ENCODE measurements at places on chromosomes 4 and X.

- no peak for DNase-seq
These were observed 95.6 kb upstream of the METTL14 start for GRCh38 chr4:118589471-118590055.

- no peak for DNase-seq
These were observed 101.1 kb downstream of the DCAF12L2 start for GRCh38 chrX:126064901-126065541.

DNA sequence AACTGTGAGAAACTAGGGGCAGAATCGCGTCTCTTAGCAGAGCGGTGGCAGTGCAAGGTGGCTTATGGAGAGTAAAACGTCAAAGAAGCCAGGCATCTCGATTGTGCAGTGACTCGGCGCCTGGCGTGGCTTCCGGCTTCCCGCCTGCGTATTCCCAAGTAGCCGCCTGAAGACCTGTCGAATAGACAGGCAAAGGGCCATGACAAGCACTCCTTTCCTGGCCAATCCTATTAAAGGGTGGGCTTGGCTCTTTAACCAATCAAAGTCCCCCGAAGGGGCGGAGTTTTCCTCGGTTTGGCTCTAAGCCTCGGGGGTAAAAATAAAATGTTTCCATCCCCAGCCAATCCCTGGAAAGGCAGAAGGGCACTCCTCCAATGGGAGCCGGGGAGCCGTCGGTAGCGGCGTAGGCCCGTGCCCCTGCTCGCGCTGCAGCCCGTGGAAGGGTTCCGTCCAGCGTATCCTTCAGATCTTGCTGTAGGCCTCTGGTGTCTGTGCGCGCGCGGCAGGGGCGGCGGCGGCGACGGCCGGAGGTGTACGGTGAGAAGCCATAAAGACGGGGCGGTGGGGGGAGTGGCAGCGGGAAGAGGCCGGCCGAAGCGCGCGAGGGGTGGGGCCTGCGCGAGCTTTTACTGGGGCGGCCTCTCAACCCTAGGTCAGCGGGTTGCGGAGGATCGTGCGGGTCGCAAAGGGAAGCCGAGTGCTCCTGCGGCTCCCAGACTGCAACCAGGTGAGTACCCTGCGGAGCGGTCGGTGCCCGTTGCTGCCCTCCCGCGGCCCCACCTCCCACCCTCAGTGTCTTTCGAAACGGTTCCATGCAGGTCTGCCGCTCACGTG is at the start of gene KANTR:
Gene KANTR, plus strand, starts transcription at position 395 of the 834 bp plus-strand sequence. CDS start 30,131 bp downstream, outside the sequence.
- DNase-seq = peak; percentile 89

GRCh38 chr4:143346206-143346605 is 9.5 kb downstream of the GAB1 start:
- DNase-seq = no peak

DNA sequence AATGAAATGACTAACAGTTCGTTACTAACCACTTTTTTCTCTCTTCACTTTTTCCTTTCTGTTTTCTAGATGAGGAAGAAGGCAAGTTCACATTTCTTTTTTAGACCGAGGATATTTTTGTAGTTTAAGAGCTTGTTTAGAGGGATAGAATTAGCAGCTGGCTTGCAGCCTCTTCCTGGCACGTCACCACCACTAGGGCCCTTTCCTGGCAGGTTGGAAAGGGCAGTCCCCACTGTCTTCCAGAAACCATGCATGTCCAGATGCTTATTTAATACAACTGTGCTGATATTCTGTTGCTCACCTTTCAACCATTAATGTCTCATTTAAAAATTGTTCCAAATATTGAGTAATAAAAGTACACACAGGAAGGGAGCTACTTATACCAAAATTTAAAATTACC is 209.5 kb upstream of the PACRGL start:
- no peak for DNase-seq

DNA sequence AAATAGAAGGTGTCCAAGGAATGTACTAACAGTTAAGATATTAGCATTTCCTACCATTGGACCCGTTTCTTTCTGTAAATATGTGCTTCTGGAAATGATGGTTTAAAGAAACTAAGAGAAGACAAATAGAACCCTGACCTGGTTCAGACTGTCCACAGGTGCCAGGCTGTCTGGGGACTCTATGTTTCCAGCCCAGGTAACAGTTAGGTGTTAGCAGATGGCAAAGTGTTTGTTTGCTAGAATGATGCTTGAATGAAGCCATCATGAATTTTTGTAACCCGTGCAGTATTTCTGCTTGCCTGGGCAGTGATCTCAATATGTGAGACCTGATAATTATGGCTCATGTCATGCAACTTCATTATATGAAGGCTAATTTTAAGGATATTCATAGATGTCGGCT is 87.5 kb downstream of the LRRC66 start:
- DNase-seq = no peak

DNA sequence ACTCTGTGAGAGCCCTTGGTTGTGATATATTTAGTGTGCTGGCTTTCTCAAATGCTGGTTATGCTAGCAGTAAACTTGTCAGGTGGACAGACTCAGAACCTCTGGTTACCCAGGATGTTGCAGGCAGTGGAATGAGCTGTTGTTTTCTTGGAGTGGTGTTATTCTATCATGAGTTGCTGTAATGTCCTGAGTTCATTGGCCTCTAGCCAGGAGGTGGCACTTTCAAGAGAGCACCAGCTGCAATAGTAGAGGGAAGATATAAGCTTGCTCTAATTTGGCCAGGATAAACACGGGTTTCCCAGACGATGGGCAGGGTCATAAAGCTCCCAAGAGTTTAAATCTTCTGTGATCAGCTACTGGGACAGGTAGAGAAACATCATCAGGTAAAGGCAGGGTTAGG is 95.0 kb upstream of the UBQLN2 start:
- DNase-seq = peak; percentile 68

GRCh38 chrX:70134116-70134477 is 850 bp downstream of the IGBP1 start:
- no peak for DNase-seq

GRCh38 chrX:115892056-115892708 is 278.4 kb upstream of the AGTR2 start:
- no peak for DNase-seq

DNA sequence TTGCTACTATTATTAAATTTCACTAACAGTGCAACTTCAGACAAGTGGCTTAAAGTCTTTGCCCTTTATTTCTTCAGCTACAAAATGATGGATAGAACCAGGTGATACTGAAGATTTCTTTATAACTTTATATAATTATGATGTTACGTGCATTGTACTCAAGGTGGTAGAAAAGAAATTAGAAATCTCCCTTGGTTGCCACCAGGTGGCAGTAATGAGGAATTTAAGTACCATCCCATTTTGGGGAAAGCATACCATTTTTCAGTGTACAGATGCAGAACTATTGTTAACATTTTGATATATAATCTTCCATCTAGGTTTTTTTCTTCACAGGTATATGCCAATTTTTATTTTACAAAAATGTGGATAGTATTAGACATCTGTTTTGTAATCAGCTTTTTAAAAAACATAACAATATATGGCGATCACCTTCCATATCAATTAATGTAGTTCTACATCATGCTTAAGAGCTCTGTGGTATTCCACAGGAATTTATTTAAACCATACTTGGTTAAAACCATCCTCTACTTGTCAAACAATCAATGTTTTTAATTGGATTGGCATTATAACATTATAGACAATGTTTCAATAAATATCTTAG is 37.7 kb upstream of the RAB33B start:
- DNase-seq = no peak

GRCh38 chrX:18424482-18425198 is 768 bp upstream of the CDKL5 start:
- DNase-seq = peak; percentile 42

DNA sequence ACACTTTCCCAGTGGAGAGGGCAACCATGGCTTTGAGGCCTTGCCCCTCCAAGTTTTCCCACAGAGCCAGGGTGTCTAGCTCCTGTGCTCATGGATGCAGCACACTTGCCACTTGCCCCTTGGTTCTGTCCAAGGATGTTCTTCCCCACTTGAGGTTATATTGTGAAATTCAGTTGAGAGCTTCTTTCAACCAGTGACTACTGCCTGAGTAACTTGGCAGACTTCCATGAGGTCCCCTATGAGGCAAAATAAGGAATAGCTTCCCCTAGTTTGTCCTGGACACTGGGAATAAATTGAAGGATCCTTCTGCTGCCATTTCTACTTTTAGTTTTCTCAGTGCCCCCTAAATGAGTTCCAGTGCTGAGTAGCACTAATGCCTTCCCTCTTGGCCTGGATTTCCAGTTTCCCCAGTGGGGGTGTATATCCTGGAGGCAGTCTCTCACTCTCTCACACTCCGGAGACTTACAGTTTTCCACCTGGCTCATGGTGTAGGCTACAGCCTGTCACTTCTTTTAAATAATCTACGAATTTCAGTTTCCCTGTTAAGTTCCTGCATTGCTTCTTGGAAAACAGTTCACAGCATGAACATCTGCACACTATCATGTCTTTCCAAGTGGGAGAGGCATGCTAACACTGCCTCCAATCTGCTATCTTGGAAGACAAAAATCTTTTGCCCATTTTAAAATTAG is 36.4 kb upstream of the ADH4 start:
- DNase-seq = no peak

DNA sequence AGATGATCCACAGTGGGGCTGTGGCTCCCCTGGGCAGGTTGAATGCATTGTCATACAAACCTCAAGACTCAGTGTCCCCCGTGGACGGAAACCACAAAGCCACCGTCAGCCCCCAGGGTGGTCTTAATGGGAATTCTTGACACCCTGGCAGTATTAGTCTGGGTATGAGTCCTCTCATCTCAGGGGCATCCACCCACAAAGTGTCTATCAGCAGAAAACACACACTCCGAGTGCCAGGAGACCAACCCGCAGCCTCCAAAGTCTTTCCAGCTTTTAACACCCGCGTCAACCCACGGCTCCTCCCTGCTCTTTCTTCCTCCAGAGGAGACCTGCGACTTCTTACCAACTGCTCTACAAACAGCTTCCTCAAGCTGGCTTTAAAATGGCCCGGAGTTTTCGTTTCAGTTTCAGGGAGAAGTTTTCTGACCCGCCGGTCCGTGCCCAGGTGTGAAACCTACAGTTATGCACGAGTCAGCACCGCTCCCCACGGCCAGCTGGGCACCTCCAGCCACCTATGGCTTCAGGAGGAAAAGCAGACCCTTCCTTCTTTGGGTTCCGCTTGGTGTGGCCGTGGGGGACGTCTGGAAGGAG is 14.4 kb upstream of the ASMTL start:
- DNase-seq = no peak

- no peak for DNase-seq
These were observed 815.4 kb upstream of the PCDH10 start for GRCh38 chr4:132333724-132334047.

- peak; percentile 28 for DNase-seq
These were observed 37.9 kb upstream of the SCRG1 start for GRCh38 chr4:173436771-173437265.

DNA sequence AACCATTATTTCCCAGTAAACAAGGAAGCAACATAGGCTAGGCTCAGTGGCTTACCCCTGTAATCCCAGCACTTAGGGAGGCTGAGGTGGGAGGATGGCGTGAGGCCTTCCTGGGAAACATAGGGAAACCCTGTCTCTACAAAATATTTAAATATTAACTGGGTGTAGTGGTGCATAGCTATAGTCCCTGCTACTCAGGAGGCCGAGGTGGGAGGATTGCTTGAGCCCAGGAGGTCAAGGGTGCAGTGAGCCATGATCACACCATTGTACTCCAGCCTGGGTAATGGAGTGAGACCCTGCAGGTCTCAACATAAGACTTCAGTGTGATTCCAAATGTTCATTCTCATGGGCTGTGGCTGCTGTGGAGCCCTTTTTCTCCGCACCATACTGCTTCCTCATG is 34.9 kb downstream of the FHDC1 start:
- no peak for DNase-seq

DNA sequence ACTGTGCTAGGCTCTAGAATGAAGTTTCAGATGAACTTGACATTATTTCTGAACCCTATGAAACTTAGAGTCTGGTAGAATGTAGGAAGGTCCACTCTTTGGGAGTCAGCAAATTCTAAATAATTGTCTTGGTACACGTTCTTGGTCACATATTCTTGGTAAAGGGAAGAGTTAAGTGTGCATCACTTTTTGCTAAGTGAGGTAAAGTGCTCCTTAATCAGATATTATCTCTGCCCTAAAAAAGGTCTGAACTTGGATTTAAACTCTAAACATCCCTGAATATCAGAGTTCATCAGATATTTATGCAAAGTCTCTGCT is 7.2 kb downstream of the OCIAD2 start:
- DNase-seq = no peak

DNA sequence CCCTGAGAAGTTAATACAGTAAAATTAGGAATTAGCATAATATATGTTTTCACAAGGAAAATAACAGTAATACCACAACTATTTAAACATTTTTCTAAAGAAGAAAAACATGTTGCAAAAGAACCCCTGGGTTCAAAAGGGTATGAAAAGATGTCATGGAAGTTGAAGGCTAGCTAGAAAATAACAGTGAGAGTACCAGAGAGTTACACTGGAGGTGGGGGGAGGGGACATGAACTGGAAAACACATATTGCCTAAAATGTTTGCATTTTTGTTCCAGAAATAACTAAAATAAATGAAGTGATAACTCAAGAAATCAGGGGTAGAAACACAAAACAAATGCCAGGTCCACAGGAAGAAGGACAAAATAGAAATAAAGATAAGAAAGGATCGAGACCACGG is 336.6 kb upstream of the MAD2L1 start:
- no peak for DNase-seq

DNA sequence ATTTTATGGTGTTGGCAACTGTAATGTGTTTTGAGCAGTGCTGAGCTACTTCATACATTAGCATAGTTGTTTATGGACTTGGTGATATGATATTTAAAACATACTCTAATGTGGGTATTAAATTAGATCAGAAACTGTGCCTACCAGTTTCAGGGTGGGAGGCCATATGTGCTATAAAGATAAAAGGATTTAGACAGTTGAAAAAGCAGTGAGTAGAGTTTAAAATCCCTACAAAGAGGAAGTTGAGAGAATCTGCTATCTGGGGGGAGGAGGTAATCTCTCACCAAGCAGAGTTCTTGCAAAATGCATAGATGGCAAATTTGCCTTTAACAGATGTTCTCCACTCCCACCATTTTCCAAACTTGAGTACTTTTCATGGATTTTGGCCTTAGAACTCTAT is 154.5 kb downstream of the SPOCK3 start:
- no peak for DNase-seq

- no peak for DNase-seq
These were observed 15.6 kb downstream of the ATP2B3 start for GRCh38 chrX:153533091-153533490.
